ENCODE measurements at places on chromosomes 1 and 21.

DNA sequence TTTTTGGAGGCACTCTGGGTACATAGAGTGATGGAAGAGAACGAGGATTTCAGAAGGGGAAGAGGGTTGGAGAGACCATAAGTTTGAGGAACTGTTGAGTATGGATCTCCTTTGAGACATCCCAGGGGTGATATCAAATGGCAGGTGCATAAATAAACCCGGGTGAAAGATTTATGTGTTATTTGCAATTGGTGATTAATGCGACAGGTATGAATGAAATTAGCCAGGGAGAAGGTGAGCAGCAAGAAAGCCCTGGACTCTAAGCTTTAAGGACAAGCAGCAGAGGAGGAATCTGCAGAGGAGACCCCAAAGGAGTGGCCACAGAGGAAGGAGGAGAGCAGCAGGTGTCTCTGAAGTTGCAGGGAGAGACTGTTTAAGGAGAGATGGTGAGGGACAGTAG, 8.8 kb upstream of the REN start:
- no peak for DNase-seq

DNA sequence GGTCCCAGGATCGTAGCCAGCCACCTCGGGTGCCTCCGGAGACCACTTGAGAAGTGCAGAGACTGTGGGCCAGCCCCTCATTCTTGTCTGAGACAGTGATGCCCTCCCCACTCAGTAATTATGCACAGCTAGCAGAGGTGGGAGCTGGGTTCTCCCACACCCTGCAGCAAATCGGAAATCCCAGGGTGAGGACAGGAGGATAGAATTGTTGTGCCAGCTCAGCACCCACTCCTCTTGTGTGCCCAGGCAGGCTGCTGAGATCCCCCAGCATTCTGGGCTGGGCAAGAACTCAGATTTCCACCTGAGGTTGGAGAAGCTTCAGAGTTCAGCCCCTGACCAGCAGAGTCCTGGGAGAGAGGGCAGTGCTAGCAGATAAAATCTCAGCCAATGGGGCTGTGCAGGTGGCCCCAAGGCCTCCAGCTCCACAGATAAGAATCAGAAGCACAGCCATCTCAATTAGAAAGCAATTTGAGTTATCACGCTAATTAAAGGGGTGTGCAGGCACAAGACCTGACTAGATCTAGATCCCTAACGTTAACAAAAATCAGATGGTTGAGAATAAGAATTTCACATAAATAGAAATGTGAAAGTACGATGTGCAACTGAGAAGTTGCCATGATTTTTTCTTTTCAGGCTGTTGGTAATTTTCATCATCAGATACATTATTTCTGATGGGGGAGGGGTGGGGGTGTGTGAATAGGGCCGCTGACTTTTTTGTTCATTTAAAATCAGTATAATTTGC, 45.5 kb upstream of the IRF2BP2 start:
- DNase-seq = no peak

DNA sequence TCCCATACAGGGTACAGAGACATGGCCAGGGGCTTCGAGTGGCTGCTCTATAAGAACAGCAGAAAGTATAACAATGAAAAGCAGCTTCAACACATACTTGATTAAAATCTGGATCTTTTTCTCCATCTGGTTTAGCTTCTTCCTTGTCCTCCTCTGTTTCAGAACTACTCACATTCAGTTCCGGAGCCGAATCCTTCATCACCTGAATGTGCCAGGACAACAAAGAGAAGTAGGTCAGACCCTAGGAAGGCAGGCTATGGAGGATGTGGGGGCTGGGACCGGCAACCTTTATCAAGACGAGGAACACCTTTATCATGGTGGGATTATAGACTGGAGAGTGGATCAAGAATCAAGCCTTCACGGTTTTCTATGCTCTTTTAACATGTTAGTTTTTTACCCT, 32.2 kb upstream of the RAP1GAP start:
- DNase-seq = no peak

GRCh38 chr1:31934706-31935629, 3.2 kb downstream of the PTP4A2 start:
- DNase-seq = no peak

DNA sequence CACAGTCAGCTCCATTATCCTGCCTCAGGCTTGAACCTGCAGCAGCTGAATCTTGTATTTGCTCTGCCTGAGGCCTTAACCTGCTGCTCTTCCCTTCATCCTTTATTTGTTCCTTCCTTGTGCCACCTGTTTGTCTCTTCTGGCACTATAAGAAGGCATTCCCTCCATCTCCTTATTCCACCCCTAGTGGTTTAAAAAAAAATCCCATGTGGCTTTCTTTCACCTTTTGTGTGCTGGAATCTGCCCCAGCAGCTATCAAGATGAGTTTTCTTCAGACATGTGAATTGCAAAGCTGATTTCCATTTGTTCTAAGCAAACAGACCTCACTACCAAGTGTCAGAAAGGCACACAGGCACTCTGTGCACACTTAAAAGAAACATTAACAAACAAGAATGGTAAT, 294.6 kb downstream of the TTLL7 start:
- DNase-seq = no peak

DNA sequence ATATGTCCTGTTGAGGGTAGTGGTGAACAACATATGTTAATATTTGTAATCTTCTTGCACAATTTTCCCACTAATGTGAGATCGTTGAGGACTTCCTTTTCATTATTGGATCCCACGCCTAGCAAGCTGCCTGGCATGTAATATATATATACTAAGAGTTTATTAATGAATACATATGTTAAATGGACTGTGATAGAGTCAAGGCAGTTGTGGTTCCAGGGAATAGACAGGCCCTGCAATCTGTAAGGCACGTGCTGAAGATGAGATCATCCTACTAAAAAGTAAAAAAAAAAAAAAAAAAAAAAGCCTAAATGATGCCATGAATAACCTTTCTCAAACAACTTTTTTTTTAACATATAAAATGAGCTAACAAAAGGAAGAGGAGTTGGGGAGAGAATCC, 28.9 kb downstream of the PLPPR5 start:
- no peak for DNase-seq

- DNase-seq = no peak
Observed at GRCh38 chr1:62024690-62025089, 170.0 kb upstream of the L1TD1 start.

GRCh38 chr1:100433563-100433962, 81.3 kb downstream of the CDC14A start:
- DNase-seq = no peak
